ENCODE measurements at places on chromosomes 13 and 19. TPM values are rescaled to one million over a fixed set of nuclear protein-coding genes. Genes with fewer than 3 reads are reported as not detected.

GRCh38 chr19:17775245-17775927 is 19.6 kb upstream of the B3GNT3 start:
- peak; percentile 62 for DNase-seq

- DNase-seq = no peak
These were observed 1759.4 kb downstream of the PCDH9 start for GRCh38 chr13:65470781-65471180.

- no peak for DNase-seq
These were observed 2.1 kb upstream of the WASF3 start for GRCh38 chr13:26555413-26555812.

DNA sequence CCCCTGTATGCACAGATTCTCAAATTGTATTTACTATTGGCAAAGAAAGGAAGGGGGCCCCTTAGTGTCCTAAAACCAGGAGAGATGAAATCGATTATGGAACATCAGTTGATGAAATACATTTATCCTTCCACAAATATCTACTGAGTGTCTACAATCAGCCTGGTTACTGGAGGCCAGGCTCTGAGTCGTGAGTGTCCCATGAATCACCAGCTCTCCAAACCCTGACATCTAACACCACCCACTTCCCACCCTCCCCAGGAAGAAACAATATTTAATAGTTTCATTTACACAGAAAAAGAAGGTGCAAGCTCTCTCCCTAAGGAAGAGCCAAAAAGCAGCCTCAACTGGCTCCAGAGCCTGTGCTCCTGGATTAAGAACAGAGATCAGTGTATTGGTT is 25.2 kb downstream of the KCTD15 start:
- DNase-seq = no peak

- DNase-seq = no peak
These were observed 28.6 kb upstream of the SLC1A6 start for GRCh38 chr19:15008308-15008707.

- no peak for DNase-seq
These were observed 4.4 kb downstream of the FFAR1 start for GRCh38 chr19:35352177-35352447.

- no peak for DNase-seq
These were observed 123.6 kb upstream of the SOX1 start for GRCh38 chr13:111943229-111943795.

- peak; percentile 74 for DNase-seq
These were observed 33.2 kb downstream of the KDM4B start for GRCh38 chr19:5002143-5002542.

DNA sequence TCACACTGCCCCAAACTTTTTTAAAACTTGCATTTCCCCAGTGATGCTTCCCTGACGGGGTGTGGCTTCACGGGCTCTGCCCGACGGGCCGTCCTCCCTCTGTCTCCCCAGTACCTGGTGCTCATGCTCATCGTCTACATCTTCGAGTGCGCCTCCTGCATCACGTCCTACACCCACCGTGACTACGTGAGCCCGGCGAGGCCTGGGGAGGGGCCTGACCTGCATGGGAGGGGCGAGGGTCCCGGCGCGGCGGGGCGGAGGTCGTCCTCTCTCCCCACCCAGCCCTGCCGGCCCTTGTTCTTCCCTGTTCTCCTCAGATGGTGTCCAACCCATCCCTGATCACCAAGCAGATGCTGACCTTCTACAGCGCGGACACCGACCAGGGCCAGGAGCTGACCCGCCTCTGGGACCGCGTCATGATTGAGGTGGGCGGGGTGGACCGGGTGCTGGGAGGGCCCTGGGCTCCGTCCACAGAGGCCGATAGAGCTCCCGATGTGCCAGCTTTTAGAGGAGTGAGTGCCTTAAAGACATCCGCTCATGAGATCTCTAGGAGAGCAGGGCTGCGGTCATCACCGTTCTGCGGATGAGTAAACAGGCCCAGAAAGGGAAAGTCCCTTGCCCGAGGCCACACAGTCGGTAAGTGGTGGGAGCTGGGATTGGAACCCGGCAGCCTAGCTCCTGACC is 6.9 kb downstream of the UPK1A start:
- DNase-seq = peak; percentile 73

- DNase-seq = no peak
These were observed 121.6 kb downstream of the KDM4B start for GRCh38 chr19:5090465-5091017.

- DNase-seq = no peak
These were observed 178.3 kb downstream of the STK24 start for GRCh38 chr13:98398581-98398980.

DNA sequence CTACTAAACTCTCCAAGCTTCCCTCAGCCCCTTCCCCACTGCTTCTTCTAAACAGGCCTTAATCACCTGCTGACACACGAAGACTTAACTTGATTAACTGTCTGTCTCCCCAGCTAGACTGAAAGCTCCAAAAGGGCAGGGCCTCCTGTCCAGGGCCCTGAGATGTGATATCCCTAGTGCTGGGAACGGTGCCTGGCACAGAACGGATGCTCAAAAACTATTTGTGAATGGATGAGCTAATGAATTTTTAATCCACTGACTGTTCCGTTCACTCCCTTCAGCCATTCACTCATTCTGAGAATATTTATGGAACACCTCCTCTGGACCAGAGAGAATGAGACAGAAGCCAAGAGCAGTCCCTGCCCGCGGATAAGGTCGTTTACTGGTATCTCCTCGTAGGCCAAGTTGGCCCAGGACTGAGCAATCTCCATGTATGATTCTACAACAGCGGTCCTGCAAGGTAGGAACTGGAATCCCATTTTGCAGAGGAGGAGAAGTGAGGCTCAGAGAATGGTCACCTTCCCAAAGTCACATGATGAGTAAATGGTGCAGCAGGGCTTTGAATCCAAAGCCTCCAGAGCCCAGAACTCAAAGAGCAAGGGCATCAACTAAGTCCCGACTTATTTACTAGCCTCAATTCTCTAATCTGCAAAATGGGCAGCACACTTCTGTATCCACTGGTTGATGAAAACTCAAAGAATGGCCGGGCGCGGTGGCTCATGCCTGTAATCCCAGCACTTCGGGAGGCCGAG is 3.4 kb downstream of the DMWD start:
- no peak for DNase-seq

The ZNF439 gene
- total RNA-seq = 0.14 TPM

The PLIN4 gene
- total RNA-seq = 0.17 TPM

The CEACAM21 gene
- total RNA-seq = not detected

The ZNF681 gene
- total RNA-seq = 0.19 TPM

All from A172 (cell line).